Adrenal gland (tissue), 19 donors: ENCODE measurements at places on chromosomes 6 and 20. TPM values are rescaled to one million over a fixed set of nuclear protein-coding genes. Genes with fewer than 3 reads are reported as not detected.

- DNase-seq = no peak
Observed at GRCh38 chr6:165602291-165602690, 60.8 kb downstream of the PDE10A start.

GRCh38 chr6:45447005-45447404 lies 69.3 kb upstream of the SUPT3H start:
- no peak for DNase-seq

- no peak for DNase-seq
Observed at GRCh38 chr20:59451066-59451630, 150.7 kb downstream of the EDN3 start.

DNA sequence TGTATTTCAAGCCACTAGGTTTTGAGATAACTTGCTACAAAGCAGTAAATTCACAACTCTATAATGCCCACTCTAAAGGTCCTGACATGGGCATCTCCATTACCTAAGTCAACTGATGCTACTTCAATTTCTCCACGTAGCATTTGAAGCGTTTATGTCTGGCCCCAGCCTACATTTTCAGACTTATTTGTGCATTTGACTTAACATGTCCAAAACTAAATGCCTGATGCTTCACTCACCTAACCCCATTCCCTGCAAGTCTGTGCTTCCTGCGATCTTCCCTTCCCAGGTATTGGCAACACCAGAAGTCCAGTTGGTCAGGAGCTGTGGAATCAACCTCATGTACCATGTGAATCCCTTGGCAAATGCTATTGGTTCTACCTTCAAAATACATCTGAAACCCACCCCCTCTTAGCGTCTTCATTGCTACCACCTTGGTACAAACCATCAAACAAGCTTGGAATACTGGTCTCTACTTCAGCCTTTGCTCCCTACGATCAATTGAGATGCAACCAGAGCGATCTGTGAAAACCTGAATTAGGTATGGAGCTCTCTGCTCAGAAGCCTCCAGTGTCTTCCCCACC lies 12.8 kb upstream of the ZNFX1 start:
- DNase-seq = no peak

- no peak for DNase-seq
Observed at GRCh38 chr6:32129297-32130088, 595 bp downstream of the FKBPL start.

DNA sequence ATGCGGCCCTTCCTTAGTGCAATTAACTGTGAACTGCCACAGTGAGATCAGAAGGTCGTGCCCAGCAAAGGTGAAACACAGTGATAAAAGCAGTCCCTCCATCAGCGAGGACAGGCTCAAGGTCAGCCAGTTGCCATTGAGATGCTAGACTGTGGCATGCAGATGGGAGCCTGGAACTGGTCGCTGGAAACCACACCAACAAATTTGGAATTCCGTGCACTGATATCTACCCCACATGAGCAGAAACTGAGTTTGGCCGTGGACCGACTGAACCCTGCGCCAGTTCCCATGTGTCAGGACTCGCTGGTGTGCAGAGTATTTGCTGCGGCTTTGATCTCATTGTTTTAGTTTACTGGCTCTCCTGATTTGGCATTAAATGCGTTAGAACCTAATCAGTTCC lies 125.6 kb upstream of the QKI start:
- no peak for DNase-seq

- no peak for DNase-seq
Observed at GRCh38 chr20:3081641-3082040, 2.9 kb downstream of the AVP start.

GRCh38 chr6:5302995-5303622 lies 41.8 kb downstream of the FARS2 start:
- peak; percentile 69 for DNase-seq

DNA sequence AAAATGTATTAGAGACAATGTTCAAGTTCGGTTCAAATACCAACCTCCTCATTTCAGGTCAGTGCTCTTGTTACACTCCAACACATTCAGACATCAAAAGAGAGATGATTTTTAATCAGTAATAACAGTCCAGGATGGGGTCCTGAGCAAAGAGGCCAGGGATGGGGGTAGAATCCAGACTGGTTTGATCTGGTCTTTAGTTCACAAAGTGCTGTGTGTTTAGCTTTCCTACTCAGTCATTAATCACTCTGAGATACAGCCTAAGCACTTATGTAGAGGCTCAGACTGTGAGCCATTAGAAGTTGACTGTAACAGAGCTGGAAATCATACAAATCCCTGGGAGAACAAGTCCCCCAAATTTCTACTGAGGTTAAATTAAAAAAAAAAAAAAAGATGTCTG lies 241.6 kb downstream of the PTPRK start:
- DNase-seq = no peak

DNA sequence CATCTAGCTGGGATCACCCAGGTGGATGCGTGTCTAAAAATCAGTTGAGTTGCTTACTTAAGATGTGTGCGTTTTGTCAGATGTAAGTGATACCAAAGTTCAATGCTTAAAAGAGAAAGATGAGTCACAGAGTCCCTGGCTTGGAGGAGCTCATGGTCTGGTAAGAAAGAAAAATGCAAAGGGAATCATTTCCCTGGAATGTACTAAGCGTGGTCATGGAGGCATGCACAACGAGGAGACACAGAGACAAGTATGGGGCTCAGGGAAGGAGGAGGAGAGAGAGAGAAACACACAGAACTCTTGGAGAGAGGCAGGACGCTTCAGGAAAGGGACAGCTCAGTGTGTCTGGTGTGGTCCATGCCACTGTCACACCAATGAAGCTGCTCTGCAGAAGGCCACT lies 186.9 kb upstream of the GMDS start:
- DNase-seq = no peak

GRCh38 chr6:153135681-153136080 lies 4.6 kb upstream of the RGS17 start:
- no peak for DNase-seq

GRCh38 chr20:61253640-61254511 lies 1.8 kb downstream of the CDH4 start:
- DNase-seq = no peak

DNA sequence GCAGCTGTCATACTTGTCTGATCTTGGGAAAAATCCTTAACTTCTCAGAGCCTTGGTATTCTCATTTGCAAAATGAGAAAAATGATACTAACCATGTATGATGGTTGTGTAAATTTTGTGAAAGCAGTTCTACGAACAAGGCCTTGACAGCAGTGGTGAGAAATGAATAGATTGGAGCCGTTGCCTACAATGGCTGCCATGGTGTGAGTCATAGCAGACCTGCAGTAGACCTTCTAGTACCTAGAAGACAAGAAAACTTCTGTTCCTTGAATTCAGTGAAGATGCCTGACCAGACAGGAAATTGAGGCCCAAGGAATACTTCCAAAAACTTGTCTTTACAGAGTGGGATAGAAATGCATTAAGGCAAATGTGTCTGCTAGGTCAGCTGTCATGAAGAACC lies 338.9 kb downstream of the QKI start:
- DNase-seq = no peak

DNA sequence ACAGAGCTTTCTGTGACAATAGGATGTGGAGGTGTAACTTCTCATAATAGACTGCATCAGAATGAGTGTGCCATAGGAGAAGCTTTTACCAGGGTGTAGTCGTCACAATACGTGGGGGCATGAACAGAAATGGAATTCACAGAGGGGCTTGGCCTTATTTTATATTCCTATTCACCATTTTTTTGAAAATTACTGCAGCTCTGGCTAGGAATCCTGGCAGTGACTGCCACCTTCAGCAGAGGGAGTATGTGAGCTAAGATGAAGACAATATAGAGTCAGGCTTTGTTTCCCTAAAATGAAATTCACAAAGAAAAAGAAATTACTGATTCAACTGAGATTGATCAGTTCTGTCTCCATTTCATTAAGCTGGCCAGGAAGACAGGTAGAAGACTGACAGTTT lies 13.9 kb downstream of the TOMM6 start:
- no peak for DNase-seq

- DNase-seq = no peak
Observed at GRCh38 chr6:149455031-149455732, 29.6 kb downstream of the ZC3H12D start.

DNA sequence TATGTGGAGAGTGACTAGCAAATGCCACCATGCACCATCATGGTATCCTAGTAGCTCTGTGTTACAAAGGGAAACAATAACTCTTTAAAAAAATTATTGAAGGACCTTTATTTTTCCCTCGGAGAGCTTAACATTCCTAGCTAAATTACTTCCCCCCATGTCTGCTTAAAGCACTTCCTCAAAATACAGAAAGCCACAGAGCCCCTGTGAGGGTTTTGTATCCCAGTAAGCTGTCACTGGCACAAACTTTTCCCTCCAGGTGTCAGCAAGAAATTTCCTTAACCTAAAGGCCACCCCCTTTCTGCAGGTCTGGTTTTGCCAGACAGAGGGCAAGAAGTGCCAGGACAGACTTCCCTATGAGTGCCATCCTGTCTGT lies 340.0 kb upstream of the PRDM1 start:
- DNase-seq = no peak

DNA sequence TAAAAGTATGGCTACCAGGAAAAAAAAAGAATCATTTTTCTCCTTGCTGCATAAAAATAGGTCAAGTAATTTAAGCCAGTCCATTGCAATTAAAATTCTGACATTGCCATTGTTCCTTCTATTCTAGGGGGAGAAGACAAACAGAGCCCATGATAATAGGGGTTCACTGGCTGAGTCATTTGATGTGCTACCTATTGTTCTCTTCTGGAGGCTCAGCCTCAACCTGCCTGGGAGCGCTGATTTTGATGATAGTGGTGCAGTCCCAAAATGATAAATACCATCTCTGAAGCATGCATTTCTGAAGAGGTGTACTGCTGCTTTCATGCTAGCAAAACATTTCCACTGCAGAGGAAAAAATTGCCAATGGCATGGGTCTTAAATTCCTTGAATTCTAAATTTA lies 5.8 kb downstream of the CITED2 start:
- no peak for DNase-seq

- DNase-seq = no peak
Observed at GRCh38 chr6:53869964-53870363, 75.2 kb downstream of the LRRC1 start.

DNA sequence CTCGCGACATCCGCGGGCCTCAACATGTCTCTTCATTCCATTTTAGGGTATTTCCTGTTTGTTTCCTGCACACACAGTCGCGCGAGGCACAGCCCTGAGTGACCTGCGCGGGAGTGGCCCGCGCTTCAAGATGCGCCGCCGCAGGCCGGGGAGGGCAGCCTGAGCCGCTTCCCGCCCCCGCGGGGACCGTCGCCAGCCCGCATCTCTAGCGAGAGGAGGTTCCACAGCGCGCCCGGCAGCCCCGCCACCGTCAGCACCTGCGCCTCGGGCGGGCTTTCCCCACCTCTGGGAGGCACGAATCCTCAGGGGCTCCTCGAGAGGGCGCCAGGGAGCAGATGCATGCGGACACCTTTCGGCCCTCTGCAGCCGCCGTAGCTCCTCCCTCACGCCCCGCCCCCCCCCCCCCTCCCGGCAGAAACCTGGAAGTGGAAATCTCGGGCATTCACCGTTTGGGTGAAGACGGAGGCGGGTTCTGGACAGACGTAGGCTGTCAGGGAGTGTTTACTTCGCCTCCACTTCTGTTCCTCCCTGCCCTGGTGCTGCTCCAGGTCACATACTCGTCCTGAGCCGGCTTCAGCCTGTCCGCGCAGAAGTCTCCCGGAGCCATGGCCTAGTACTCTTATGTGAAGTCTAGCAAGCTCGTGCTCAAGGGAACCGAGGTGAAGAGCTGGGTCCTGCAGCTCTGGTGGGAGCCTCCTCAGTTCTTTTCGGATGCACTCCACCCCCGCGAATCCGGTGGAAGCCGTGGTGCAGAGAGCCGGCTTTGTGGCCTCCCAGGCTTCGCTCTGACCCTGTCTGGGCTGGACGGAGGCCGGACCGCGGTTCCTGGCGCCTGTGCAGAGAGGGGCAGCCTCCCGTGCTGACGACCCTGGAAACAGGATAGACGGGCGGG lies 880.5 kb upstream of the DEFB115 start:
- DNase-seq = peak; percentile 59

DNA sequence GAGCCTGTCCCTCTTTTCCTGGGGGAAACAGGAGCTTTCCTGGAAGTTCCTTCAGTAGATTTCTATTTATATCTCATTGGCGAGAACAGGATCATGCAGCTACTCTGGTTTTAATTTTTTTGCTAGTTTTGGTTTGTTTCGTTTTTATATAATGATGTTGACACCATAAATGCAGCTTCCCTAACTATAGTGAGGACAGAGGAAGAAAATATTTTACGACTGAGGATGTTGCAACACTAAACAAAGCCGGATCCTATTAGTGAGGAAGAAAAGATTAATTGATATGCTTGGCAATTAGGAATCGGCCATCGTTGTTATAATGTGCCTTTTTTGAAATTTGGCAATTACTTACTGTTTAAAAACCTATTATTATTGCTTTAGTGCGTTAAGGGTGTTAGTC lies 16.6 kb downstream of the KDM1B start:
- DNase-seq = no peak

- DNase-seq = no peak
Observed at GRCh38 chr20:50838707-50839385, 44.0 kb downstream of the BCAS4 start.

GRCh38 chr20:48681201-48681872 lies 146.5 kb downstream of the PREX1 start:
- no peak for DNase-seq

GRCh38 chr6:131914967-131915751 lies 36.0 kb downstream of the CCN2 start:
- DNase-seq = peak; percentile 74

DNA sequence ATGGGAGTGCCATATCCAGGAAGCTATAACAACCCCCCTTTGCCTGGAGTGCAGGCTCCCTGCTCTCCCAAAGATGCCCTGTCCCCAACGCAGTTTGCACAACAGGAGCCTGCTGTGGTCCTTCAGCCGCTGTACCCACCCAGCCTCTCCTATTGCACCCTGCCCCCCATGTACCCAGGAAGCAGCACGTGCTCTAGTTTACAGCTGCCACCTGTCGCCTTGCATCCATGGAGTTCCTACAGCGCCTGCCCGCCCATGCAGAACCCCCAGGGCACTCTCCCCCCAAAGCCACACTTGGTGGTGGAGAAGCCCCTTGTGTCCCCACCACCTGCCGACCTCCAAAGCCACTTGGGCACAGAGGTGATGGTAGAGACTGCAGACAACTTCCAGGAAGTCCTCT lies 56.7 kb upstream of the TMEM181 start:
- DNase-seq = no peak

Gene LGSN
- not detected for total RNA-seq

Gene BPIFB3
- not detected for total RNA-seq

Gene HLA-DRA
- 352 TPM for total RNA-seq

Gene ADGB
- total RNA-seq = not detected

Gene TREM1
- total RNA-seq = 0.44 TPM

Gene CALHM6
- 4.2 TPM for total RNA-seq

Gene GNMT
- total RNA-seq = not detected

Gene TCF21
- 6.0 TPM for total RNA-seq

Gene PXMP4
- total RNA-seq = 11.9 TPM

Gene CDH26
- total RNA-seq = 0.84 TPM

Gene HSPA1L
- total RNA-seq = 1.9 TPM

Gene COL19A1
- total RNA-seq = not detected

Gene SAMD3
- 6.3 TPM for total RNA-seq
